Activated naive CD8-positive, alpha-beta T cell treated with anti-CD3 and anti-CD28 coated beads, Interleukin-2, amount 10 ng/mL, durations not matched to agents 7 days and 5 days (primary cell): ENCODE measurements at places on chromosomes 5 and 9. TPM values are rescaled to one million over a fixed set of nuclear protein-coding genes. Genes with fewer than 3 reads are reported as not detected.

Gene LRRC14B
- total RNA-seq = 0.37 TPM

Gene IL4
- 1.8 TPM for total RNA-seq

Gene IRX1
- not detected for total RNA-seq

Gene CSF1R
- 3.6 TPM for total RNA-seq

Gene HK3
- 2.3 TPM for total RNA-seq

Gene C9
- total RNA-seq = not detected

Gene AGPAT2
- 21.6 TPM for total RNA-seq

Gene PIP5K1B
- total RNA-seq = not detected

Gene EQTN
- total RNA-seq = not detected
